ENCODE measurements at places on chromosomes 7 and 10. TPM values are rescaled to one million over a fixed set of nuclear protein-coding genes. Genes with fewer than 3 reads are reported as not detected.

GIMAP6 gene
- 174 TPM for total RNA-seq

UFSP1 gene
- total RNA-seq = 2.5 TPM

GRCh38 chr7:99499371-99499720 lies 735 bp downstream of the ZNF394 start:
- DNase-seq = peak; percentile 63
- H3K27me3 ChIP-seq = no peaks in the 10 kb centered on the region
- H3K4me1 ChIP-seq = peaks cover 19% of the 10 kb centered on the region
- H3K36me3 ChIP-seq = peaks cover 36% of the 10 kb centered on the region

DNA sequence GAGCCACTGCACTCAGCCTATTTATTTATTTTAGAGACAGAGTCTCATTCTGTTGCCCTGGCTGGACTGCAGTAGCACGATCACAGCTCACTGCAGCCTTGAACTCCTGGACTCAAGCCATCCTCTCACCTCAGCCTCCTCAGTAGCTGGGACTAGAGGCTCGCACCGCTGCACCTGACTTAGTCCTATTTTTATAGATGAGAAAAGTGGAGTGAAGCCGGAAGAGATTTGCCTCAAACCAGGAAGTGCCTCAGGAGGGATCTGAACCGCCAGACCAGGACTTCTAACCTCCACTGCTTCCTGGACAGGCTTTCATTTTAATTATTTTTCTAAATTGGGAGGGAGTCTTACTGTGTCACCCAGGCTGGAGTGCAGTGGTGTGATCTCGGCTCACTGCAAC lies 17.5 kb upstream of the CLIP2 start:
- H3K27me3 ChIP-seq = no peaks in the 10 kb centered on the region
- no peak overlapping the region for H3K27ac ChIP-seq
- DNase-seq = no peak
- no peak overlapping the region for H3K4me3 ChIP-seq
- H3K36me3 ChIP-seq = no peaks in the 10 kb centered on the region

PBLD gene
- 1.3 TPM for total RNA-seq

DNA sequence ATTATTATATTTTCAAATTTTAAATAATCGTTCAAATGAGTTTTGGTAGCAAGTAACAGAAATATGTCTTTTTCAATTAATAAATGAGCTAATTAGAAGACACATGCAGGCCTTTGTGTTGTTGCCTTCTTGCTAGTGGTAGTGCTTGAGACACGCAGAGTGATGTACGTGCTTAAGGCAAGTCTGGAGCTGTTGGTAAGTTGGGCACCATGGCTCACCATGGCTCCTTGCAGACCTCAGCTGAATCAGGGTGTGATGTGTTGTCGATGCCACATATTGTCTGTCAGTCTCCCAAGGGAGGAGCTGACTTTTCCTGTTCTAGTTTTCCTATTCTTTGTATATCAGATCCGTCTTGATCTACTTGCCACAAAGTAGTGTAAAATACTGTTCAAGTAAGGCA lies 8.3 kb downstream of the CDK14 start:
- H3K27ac ChIP-seq = no peak overlapping the region
- H3K36me3 ChIP-seq = no peaks in the 10 kb centered on the region
- H3K4me3 ChIP-seq = no peak overlapping the region
- H3K27me3 ChIP-seq = no peaks in the 10 kb centered on the region
- no peaks in the 10 kb centered on the region for H3K4me1 ChIP-seq

DNA sequence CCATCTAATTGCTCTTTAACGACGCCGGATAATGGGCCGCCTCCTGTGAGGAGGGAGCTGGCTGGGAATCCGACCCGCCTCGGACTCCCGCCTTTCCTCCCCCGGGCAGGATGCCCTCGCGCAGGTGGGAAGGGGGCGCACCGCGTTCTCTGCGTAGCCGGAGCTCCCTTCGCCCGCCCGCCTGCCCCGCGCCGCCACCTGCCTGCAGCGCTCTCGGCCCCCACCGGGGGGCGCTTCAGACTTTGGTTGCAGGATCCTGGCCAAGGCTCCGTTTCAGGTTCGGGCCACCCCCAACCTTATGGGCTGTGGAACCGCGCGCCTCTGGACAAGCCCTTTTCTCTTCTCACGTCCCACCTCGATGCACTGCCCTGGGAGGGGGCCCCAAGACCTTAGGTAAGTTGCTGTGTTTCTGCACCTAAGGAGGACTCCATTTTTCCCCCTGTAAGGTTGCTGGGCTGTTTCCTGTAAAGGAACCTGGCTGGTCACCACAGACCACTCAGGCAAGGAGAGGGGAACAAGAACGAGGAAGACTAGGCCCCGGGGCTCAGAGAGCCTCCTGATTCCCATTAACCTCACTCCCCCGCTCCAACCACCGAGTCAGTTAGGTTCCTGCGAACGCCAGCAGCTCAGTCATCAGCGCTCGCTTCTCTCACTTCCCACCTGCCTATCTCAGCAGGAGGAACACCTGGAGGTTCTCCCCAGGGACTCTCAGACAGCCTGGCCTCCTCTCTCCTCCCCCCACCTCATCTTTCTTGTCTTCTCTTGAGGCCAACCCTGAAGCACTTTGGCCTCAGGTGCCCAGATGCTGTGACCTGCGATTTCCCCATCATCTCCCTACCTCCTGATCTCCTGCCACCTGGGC lies 11.3 kb upstream of the KAZALD1 start:
- H3K4me3 ChIP-seq = no peak overlapping the region
- H3K36me3 ChIP-seq = no peaks in the 10 kb centered on the region
- H3K4me1 ChIP-seq = peaks cover 5% of the 10 kb centered on the region
- no peak overlapping the region for H3K27ac ChIP-seq
- H3K27me3 ChIP-seq = peaks cover 8% of the 10 kb centered on the region
- DNase-seq = peak; percentile 88

TSPAN12 gene
- total RNA-seq = not detected

- no peaks in the 10 kb centered on the region for H3K27me3 ChIP-seq
- no peak overlapping the region for H3K27ac ChIP-seq
- H3K4me1 ChIP-seq = no peaks in the 10 kb centered on the region
- H3K36me3 ChIP-seq = peaks cover 80% of the 10 kb centered on the region
- H3K4me3 ChIP-seq = no peak overlapping the region
These were observed 65.3 kb downstream of the KMT2E start for GRCh38 chr7:105079348-105079747.

DNA sequence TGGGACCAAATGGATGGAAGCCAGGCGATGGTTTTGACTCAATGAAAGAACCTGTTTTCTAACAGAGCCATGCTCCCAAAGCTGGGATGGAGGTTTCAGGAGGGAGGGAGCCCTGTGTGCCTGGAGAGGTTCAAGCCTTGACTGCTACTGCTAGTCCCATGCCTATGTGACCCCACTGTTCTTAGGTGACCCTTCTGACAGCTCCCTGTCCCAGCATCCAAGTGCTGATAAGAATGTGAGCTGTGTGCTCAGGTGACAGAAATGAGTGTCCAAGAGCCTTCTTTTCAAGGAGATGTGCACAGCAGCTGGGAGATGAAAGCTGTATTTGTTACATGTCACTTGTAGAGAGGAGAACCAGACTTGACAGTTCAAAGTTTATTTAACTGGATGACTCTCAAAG lies 595.4 kb downstream of the GALNT17 start:
- DNase-seq = no peak
- no peak overlapping the region for H3K4me3 ChIP-seq
- no peaks in the 10 kb centered on the region for H3K27me3 ChIP-seq
- H3K36me3 ChIP-seq = no peaks in the 10 kb centered on the region
- H3K4me1 ChIP-seq = no peaks in the 10 kb centered on the region

DNA sequence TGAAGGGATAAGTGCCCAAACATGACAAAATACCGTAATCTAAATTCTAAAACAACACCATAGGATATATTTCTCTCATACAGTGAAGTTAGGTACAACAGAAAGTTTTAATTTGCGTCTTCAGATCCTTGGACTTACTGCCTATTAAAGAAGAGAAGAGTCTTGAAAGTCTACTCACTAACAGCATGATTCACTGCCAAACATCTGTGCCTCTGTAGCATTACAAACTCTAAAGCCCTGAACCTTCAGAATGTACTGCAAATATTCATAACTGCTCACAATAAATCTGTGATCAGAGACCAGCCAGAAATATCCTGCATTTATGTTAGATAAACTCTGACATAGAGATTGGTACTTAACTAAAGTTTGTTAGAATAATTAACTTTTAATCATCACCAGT lies 365.3 kb downstream of the PARD3 start:
- H3K4me1 ChIP-seq = no peaks in the 10 kb centered on the region
- no peaks in the 10 kb centered on the region for H3K36me3 ChIP-seq
- no peaks in the 10 kb centered on the region for H3K27me3 ChIP-seq

GRCh38 chr10:43739161-43739560 lies 90.5 kb upstream of the ZNF32 start:
- no peaks in the 10 kb centered on the region for H3K27me3 ChIP-seq
- H3K36me3 ChIP-seq = no peaks in the 10 kb centered on the region
- no peak for DNase-seq
- no peak overlapping the region for H3K27ac ChIP-seq

LRRC18 gene
- total RNA-seq = not detected

DNA sequence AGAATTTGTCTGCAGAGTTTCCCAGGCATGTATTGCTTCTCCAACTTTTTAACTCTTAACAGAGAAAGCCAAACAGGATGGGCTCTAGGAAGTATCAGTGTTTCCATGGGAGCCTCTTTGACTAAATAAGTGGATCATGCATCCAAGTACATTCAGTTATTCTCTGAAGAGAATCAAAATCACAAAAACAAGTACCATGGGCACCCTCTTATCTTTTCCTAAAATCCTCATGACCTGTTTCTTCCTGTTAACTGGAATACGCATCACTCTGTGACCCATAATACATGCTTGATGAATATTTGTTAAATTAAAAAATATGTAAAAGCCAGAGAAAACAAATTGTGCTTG lies 186.9 kb upstream of the MGMT start:
- no peak overlapping the region for H3K27ac ChIP-seq
- no peaks in the 10 kb centered on the region for H3K27me3 ChIP-seq
- no peaks in the 10 kb centered on the region for H3K36me3 ChIP-seq
- no peak overlapping the region for H3K4me3 ChIP-seq
- DNase-seq = no peak

KCP gene
- 0.32 TPM for total RNA-seq

GRCh38 chr7:55081068-55081467 lies 62.3 kb downstream of the EGFR start:
- no peaks in the 10 kb centered on the region for H3K36me3 ChIP-seq
- H3K4me3 ChIP-seq = no peak overlapping the region
- DNase-seq = no peak
- H3K27me3 ChIP-seq = no peaks in the 10 kb centered on the region
- no peak overlapping the region for H3K27ac ChIP-seq

NPTX2 gene
- not detected for total RNA-seq

SLIT1 gene
- total RNA-seq = 0.38 TPM

- no peak overlapping the region for H3K27ac ChIP-seq
- no peak for DNase-seq
- no peak overlapping the region for H3K4me3 ChIP-seq
- no peaks in the 10 kb centered on the region for H3K27me3 ChIP-seq
These were observed 1004.9 kb downstream of the KCNMA1 start for GRCh38 chr10:76632767-76633051.

DNA sequence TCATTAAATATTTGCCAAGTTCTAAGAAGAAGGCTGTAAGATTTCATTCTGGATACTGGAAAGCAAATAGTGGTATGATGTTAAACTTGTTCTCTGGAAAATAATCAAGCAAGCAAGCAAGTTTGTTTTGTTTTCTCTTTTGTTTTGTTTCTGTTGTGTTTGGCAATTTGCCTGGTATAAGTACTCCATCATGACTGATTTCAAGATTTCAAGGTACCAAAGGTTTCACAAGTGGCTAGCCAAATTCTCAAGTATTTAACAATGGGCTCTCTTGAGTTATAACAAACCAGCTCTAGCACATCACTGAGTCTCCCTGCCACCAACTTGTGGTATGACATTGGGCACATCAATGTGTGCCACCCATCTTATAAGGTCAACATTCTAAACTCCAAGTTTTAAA lies 151.7 kb upstream of the IGFBP3 start:
- no peak overlapping the region for H3K4me3 ChIP-seq
- no peaks in the 10 kb centered on the region for H3K27me3 ChIP-seq
- no peaks in the 10 kb centered on the region for H3K4me1 ChIP-seq
- no peak for DNase-seq
- H3K27ac ChIP-seq = no peak overlapping the region

GRCh38 chr7:22356010-22356691 lies 803 bp downstream of the RAPGEF5 start:
- no peak overlapping the region for H3K27ac ChIP-seq
- no peaks in the 10 kb centered on the region for H3K27me3 ChIP-seq
- H3K36me3 ChIP-seq = no peaks in the 10 kb centered on the region
- DNase-seq = no peak
- no peaks in the 10 kb centered on the region for H3K4me1 ChIP-seq

GRCh38 chr7:116216956-116217571 lies 6.7 kb downstream of the TES start:
- H3K4me3 ChIP-seq = no peak overlapping the region
- no peaks in the 10 kb centered on the region for H3K27me3 ChIP-seq
- no peaks in the 10 kb centered on the region for H3K36me3 ChIP-seq
- H3K4me1 ChIP-seq = peaks cover 78% of the 10 kb centered on the region
- H3K27ac ChIP-seq = no peak overlapping the region

GRCh38 chr7:146146831-146147486 lies 30.4 kb downstream of the CNTNAP2 start:
- H3K27ac ChIP-seq = no peak overlapping the region
- no peak overlapping the region for H3K4me3 ChIP-seq
- H3K27me3 ChIP-seq = no peaks in the 10 kb centered on the region
- DNase-seq = no peak

JCAD gene
- total RNA-seq = 0.44 TPM

- H3K4me1 ChIP-seq = no peaks in the 10 kb centered on the region
- H3K27ac ChIP-seq = no peak overlapping the region
- no peak for DNase-seq
These were observed 112.9 kb downstream of the LHPP start for GRCh38 chr10:124574456-124575070.

CDH23 gene
- total RNA-seq = 8.1 TPM

GRM8 gene
- not detected for total RNA-seq

DNA sequence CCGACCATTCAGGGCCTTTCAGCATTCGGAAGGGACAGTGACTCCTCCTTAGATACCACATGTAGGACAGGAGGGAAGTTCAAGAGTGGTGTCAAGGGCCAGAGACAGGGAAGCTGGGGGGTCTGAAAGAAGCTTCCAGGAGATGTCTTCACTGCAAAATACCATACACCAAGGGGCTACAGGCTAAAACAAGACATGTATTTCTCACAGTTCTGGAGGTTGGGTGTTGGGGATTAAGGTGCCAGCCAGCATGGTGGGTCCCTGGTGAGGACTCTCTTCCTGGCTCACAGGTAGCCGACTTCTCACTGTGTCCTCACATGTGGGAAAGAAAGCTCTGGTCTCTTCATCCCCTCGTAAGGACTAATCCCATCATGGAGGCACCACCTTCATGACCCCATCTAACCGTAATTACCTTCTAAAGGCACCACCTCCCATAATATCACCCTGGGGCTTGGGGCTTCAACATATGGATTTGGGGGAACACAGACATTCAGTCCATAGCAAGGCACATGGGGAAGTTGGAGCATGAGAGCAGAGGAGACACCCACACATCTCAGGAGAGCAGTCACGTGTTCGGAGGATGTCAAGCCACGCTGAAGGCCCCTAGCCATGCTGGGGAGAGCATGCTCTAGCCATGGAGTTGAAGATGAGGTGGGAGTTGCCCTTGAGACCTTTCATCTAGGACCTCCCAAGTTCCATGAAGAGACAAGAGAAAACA lies 73.9 kb upstream of the GDF10 start:
- no peaks in the 10 kb centered on the region for H3K36me3 ChIP-seq
- H3K4me3 ChIP-seq = no peak overlapping the region
- H3K27ac ChIP-seq = no peak overlapping the region
- no peak for DNase-seq
